ENCODE measurements at places on chromosomes 5 and 9.

- DNase-seq: peak; percentile 38
Observed at GRCh38 chr5:14234204-14234603, 91.1 kb downstream of the TRIO start.

- peak; percentile 31 for DNase-seq
Observed at GRCh38 chr5:141779503-141779973, 97.5 kb upstream of the ARAP3 start.

DNA sequence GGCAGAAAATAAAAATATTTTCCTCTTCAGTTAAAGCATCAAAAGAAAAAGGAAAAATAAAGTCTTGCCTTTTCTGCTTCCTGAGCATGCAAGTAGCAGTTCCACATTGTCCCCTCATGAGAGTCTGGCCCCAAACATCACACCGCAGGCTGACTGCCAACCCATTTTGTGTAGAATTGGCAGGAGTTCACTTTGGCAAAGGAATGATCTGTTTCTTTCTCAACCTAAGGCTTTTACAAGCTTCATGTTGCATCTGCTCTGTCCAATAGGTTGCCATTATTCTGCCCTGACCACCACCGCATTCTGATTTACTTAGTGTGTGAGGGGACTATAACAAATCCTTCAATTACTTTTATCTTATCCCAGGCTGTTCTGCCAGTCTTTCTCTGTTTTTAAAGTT lies 249.5 kb downstream of the ISL1 start:
- DNase-seq: peak; percentile 1

- DNase-seq: no peak
Observed at GRCh38 chr5:116739571-116739970, 164.9 kb upstream of the SEMA6A start.

- peak; percentile 97 for DNase-seq
Observed at GRCh38 chr5:142215915-142216681, 107.5 kb downstream of the NDFIP1 start.

DNA sequence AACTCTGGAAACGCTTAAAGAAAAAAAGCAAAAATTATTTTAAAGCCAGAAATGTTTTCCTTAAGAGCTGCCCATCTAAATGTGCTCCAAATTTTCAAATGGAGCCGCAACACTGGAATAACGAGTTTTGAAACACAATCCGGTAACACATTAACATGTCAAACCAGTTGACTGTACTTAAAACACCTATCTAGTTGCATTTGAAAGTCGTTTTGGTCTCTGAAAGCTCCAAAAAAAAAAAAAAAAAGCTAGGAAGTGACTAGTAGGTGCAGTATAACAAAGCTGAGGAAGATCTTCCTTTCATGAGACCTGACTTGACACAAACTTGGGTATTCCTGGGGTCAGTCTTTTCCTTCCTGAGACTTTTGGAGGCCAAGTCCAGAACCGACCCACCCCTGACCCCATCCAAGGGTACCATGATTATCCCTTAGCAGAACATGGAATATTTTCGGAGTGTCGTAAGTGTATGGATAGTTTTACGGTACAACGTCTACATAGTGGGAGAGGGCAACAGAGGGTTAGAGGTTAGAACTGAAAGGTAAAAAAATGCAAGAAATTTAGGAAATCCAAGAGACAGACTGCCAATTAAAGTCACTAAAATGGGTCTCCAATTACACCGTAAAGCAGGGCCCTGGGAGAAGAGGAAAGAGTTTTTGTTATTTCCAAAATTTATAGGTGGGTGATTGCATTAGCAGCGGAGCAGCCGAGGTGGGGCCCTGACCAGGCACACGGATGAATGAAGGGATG lies 812 bp downstream of the CETN3 start:
- DNase-seq: no peak

GRCh38 chr9:114414346-114414745 lies 26.6 kb upstream of the AKNA start:
- no peak for DNase-seq

DNA sequence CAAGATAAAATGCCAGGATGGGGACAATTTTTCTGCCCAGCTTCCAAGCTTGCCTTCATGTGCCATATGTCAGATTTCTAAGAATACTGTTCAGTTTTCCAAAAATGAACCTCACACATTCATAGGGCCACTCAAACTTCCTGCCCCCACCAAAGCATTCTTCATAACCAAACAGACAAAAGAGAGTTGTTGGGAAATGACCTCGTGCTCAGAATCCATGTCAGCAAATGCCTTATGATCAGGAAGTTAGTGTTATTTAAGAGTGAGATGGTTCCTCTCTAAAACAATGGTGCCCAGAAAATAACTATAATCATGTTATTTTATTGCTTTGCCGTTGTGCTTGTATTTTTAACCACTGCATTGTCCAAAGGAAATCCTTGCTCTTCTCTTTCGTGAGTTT lies 208.2 kb downstream of the ZNF608 start:
- DNase-seq: peak; percentile 59

DNA sequence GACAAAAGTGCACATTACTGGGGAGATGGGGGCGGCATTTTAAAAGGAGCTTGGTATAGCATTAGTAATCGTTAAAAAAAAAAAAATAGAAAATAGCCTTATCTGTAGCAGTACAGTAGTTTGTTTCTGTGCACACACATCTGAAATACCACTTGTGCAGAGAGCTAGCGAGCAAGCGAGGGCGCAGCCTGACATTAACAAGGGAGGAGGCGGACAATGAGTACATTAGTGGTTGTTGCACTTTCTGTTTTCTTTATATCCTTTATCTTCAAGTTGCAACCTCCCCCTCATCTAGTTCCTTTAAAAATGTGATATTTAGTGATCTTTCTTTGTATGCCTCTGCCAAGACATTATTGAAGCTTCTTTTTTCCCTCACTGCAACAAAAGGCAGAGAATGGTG lies 880 bp upstream of the PTPDC1 start:
- DNase-seq: peak; percentile 74

GRCh38 chr5:135004376-135004775 lies 29.7 kb downstream of the PITX1 start:
- DNase-seq: no peak

DNA sequence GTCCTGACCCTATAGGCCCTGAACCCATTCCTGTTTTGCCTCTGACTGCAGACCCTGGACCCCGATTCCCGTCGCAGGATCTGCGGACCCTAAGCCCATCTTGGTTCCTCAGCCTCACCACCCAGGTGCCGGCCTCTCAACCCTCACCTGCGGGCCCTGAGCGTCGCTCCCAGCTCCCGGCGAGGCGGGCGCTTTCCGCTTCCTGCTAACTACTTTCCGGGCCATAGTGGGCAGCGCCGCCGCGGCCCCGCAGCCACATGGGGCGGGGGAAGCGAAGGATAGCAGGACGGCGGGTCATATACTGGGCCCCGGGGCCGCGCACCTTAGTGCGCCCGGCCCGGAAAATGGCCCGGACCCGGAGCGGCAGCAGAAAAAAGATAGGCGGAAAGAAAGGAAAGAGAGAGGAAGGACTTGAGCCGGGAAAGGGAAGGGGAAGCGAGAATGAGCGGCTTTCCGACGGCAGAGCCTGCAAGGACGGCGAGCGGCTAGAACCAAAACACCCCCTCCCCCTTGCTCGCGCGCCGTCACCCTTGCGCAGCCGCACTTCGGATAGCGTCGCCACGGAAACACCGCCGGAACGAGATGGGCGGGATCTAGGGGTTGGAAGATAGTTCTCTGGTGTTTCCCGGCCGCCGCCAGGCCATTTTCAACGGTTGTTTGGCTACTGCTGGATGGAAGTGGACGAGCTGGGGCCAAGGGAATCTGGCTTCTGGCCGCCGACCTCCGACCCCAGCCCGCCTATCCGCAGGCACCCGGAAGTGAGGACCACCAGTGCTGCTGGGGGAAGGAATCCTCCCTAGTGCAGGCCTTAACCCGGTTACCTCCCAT lies at the start of gene DCAF12:
TSS of gene DCAF12 (minus strand) at position 492 of the 828 bp plus-strand sequence. CDS start at position 225, 267 bp downstream.
- DNase-seq: peak; percentile 94

DNA sequence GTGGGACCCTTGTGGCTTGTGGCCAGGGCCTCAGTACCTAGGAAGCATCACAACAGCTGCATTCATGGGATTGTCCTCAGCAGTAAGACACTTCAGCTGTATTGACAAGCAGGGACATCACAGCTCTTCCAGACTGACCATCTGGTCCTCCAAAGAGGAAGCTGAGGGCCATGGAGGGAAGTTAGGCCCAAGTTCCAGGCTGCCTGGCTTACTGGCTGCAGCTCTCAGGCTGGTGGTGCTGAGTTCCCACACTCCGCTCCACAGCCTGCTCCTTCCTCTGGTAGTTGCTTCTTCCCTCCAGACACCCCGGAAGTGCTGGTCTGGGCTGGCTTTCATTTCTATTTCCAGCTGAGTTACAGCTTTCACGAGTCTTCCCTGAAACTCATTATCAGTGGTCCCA lies 5.7 kb upstream of the STING1 start:
- DNase-seq: no peak

- no peak for DNase-seq
Observed at GRCh38 chr5:14178091-14178490, 34.9 kb downstream of the TRIO start.

GRCh38 chr5:132876020-132876759 lies 2.7 kb downstream of the LEAP2 start:
- DNase-seq: no peak

DNA sequence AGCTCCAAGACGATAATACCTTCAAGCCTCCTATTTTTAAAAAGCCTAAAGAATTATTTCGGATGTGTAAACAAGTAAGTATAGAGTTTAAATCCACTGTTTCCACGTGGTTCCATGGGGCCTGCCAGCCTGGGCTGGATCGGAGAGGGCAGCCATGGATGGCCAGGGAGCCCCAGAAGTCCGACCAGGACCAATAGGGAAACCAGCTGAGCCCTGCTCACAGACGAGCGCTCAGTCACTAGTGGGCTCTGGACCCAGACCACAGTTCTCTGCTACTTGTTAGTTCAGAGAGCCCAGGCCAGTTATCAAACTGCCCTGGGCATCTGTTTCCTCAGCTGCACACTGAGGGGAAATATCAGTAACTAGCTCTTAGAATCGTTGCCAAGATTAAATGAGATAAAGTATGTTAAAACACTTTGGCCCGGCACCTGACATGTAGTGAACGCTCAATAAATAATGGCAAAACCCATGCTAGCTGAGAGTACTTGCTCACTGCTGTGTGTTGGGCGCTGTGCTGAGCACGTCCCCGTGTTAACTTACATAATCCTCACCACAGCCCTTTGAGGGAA lies 124.8 kb downstream of the RGS3 start:
- DNase-seq: no peak

- DNase-seq: no peak
Observed at GRCh38 chr9:27533311-27533710, 3.7 kb upstream of the MOB3B start.

GRCh38 chr5:43208658-43209057 lies 16.6 kb downstream of the NIM1K start:
- DNase-seq: no peak

DNA sequence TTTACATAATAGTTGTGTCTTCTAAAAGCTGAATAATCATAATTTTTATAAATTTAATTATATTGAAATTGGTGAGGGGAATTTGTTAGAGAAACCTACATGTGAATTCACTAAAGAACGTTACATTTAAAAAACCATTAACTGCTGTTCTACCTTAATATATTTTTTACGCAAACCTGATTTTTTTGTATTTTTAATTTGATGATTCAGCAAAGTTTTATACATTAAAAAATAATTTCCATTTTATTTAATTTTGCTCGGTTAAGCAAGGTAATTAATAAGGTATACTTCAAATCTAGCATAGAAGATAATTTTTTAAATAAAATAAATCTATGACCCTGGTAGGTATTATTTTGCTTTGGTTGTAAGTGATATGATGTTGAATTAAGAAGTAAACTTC lies 114.3 kb downstream of the SNCAIP start:
- no peak for DNase-seq

GRCh38 chr9:126650404-126651341 lies 36.9 kb downstream of the LMX1B start:
- DNase-seq: no peak
